ENCODE measurements at places on chromosomes 5 and 9.

GRCh38 chr5:150122536-150123481, 32.8 kb downstream of the PDGFRB start:
- no peak for DNase-seq

GRCh38 chr5:587403-587802, 24.7 kb upstream of the CEP72 start:
- no peak for DNase-seq

GRCh38 chr5:149832636-149833035, 102.5 kb downstream of the PPARGC1B start:
- DNase-seq = no peak

DNA sequence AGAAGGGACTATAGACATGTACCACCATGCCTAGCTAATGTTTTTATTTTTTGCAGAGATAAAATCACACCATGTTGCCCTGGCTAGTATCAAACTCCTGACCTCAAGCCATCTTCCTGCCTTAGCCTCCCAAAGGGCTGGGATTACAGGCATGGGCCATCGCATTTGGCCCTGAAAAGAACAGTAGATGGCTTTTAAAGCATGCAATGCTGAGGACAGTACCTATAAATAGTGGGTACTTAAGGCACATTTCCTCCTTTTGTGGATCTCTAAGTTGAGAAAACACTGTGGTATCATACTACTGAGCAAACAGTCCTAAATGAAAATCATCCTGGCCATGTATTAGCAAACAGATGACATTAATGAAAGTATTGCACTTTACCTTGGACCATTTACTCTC, 119.4 kb downstream of the TTC39B start:
- no peak for DNase-seq

DNA sequence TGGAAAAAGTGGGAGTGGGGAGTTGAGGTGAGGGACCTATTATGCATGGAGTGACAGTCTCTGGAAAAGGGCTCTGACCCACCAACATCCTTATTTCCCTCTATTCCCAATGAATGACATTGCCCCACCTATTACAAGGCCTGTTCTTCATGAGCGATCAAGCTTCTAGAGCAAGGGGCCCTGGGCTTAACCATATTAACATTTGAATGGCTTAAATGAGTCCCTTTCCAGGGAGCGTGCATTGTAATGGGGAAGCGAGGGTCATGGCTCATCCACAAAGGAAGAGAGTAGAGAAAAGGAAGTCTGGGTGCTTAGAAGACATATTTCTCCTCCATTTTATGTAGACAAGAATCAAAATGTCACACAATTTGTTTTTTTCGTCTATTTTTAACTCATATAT, 255.5 kb downstream of the CAAP1 start:
- DNase-seq = no peak

DNA sequence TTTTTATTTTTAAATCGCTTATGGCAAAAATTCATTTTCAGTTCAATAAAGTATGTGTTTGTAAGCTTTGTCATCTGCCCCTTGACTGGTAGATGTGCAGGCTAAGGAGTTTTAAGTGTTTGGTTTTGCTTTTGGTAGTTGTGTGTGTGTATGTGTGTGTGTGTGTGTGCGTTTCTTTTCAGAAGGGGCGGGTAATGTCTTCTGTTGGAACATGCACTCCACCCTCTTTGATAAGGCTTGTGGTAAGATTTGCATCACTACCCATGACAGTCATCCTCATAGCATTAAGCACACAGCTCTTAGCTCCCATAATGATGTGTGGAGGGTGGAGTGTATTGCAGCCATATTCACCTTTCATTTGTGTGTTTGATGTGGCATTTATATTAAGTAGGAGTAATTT, 92.1 kb upstream of the FSD1L start:
- no peak for DNase-seq

GRCh38 chr5:60613826-60614225, 86.1 kb downstream of the DEPDC1B start:
- no peak for DNase-seq

- no peak for DNase-seq
Measured at GRCh38 chr9:118990949-118991348, 378.3 kb downstream of the BRINP1 start.

DNA sequence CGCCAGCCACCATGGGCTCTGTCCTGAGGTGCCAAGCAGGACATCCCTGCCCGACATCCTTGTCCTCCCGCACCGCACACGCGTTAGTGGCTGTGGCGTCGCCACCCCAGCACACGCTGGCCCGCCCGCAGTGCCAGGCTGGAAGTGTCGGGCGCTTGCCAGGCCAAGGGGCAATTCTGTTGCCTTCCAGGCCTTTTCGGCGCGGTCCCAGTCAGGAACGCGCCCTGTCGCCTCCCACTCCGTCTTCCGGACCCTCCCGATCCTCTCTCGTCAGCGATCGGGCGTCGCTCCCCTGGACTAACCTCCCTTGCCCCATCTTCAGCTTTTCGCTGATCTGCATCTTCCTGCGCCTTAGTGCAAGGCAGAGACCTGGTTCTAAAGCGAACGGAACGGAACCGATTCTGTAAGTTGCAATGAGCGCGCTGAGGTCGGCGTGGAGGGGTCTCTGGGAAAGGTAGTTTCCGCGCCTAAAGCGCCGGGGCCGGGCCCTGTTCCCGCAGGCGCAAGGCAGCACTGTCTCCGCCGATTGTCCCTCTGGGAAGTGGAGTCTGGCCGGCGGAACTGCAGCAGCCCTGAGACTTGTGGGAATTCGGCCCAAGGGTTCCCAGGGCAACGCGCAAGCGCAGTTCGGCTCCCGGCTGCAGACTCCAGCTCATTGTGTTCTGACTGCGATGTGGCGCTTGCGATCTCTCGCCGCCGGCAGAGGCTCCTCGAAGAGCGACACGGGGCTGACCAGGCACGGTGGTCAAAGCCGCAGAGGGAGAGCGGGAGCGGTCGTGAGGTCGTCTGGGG, at the start of gene ZNF454:
TSS of gene ZNF454 (plus strand) at position 630 of the 792 bp plus-strand sequence. CDS start 1,594 bp downstream, outside the sequence.
- DNase-seq = no peak

- peak; percentile 49 for DNase-seq
Measured at GRCh38 chr9:134028575-134029247, 3.4 kb downstream of the BRD3OS start.

DNA sequence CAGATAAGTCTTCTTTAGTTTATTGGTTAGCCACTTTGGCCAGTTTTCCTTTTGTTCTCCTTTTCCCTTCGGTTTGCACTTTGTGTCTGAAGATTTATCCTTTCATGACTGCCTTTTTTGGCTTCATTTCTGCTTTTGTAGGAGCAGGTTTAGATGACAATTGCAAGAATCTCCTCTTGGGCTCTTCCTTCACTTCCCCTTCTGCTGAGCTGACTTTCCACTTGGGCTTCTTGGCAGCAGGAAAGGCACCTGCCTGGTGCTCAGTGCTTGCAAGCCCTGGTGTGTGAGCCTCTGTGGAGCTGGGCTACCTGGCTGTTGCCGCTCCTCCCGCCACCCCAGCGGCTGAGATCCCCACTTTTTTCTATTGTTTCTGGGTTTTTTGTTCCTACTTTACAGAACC, 7.3 kb downstream of the CCDC112 start:
- DNase-seq = no peak

DNA sequence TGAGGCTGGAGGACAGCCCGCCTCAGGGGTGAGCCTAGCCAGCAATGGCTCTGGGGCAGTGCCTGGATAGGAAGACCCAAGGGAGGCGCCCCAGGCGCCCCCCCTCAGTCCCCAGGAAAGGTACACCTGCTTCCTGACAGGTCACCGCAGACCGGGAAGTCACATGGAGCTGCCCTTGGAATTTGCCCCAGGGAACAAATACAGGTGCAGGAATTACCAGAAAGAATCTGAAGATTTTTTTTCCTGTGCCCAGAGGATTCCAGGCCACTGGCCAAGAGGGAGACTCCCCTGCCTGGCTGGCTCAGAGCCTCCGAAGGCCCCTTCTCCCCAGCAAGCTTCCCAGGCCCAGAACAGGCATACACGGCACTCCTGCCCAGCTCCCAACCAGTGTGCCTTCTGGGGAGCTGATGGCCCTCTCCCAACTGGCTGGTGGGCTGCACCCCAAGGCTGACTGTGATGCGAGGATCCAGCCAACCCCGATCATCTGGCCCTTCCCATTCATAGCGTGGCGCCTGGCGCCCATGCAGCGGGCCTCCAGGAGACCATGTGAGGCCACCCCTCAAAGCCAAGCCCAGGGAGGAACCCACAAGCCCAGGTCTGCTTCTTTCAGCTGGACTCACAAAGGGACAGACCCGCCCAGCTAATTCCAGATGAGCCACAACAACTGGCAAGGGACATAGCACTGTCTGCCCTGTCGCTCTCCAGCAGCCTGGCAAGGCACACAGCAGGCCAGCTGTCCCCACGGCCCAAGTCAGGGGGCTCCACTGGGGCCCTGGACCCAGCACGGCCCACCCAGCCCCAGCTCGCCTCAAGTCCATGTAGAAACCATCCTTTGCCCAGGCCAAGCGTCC, 2.3 kb downstream of the TPRN start:
- DNase-seq = peak; percentile 79

DNA sequence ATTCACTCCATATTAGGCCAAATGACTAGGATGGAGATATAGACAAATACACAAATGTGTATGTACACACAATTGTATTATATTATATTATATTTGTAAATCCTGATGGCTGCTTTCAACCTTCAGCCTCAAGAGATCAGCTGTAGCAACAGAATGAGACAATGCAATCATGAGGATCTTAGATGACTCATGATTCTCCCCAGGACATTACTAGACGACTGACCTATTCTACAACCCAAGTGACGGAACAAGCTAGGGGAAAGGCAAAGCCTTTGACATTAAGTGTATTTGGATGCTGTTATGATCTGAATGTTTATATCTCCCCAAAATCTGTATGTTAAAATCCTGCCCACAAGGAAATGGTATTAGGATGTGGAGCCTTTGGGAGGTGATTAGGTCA, 66.5 kb downstream of the COX7C start:
- no peak for DNase-seq

DNA sequence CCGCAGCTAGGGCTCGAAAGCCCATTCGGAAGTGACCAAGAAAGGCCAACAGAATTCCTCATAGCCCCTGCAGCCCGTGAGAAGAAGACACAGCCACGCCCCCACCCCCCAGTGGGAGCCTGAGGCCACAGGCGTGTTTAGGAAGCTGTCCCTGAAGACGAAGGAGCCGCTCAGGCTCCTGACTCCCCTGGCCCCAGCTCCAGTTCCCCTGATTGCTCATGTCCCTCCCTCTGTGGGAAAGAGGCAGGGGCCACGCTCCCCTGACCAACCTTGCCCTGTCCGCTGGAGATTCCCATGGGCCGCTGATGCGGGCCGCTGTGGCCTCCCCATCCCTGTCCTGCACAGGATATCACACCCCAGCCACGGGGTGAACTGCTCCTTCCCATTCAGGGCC, 13.6 kb downstream of the ROPN1L start:
- DNase-seq = peak; percentile 80

GRCh38 chr5:94707359-94707758, 88.9 kb downstream of the SLF1 start:
- DNase-seq = no peak

GRCh38 chr5:174402222-174402812, 322.1 kb upstream of the MSX2 start:
- DNase-seq = peak; percentile 72

DNA sequence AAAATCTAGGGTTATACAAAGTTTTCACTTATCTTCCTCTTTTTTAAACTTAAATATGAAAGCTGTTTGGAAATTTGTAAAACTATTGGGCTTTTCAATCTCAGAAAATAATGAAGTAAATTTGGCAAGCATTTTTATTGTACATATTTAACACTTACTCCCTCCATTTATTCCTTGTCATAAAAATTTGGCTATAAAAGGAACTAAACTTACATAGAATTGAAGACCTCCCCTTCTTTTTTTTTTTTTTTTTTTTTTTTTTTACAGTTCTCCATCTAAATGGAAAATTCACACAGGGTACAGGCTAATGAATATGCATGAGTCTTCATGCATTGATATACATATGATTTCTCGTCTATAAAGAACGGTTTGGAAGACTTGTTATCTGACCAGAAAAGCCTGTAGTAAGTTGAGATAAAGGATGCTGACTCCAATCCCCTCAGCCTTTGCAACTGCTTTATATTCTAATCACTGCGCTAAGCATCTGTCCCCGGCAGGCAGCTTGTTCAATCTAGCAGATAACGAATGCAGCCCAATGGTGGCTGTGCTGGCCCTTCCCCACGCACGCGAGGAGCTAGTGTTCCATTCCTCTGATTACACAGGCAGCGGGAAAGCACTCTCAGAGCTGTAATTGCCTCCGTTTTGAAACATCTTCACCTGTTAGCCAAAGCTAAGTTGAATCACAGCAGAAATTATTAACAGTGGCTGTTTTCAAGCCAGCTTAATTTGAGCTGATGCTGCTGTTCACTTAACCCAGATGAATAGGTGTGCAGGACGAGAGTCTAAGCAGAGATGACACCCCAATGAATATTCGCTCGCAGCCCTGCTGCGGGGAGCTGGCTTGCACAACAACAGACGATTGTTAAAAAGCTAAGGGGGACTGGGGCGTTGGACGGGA, 453.8 kb upstream of the ZNF608 start:
- DNase-seq = no peak

DNA sequence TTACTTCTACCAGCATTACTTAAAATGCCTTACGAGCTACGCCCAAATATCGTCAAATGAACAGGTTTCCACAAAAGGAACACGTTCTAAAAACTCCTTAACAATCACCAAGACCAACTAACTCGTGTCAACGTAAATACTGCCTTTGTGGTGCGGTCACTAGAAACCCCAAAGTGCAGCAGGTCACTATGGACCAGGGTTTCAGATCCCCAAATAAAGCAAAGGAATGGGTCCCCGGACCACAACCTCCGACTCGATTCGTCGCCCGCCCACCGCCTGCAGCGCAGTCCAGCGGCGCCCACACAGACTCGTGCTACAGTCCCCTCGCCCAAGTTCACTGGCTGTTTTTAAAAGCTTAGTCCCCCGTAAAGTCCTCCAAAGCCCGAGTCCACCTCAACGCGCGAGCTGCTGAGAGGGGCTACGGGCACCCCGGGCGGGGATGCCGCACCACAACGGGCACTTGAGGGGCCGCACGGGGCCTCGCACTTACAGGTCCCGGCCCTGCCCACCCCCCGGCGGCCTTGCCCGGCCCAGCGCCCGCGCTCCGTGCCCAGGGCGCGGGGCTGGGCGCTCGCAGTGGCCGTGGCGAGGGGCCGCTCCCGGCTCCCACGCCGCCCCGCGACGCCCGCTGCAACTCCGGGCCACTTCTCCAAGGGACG, 1.1 kb downstream of the NFIB start:
- peak; percentile 68 for DNase-seq

DNA sequence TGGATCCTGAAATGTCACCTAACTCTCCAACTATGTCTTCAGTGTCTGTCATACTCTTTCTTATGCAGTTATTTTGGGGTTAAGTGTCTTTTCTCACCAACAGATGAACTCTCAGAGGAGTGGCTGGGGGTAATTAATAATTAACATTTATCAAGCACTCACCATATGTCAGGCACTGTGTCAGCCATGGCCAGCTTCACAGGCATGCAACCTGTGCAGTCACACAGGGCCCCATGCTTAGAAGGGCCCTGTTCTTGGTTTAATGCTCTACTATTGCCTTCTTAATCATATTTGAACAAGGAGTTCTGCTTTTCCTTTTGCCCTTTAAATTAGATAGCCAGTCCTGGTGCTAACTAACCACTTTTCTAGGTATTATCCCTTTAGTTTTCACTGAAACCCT, 3.4 kb upstream of the GRPEL2 start:
- no peak for DNase-seq

DNA sequence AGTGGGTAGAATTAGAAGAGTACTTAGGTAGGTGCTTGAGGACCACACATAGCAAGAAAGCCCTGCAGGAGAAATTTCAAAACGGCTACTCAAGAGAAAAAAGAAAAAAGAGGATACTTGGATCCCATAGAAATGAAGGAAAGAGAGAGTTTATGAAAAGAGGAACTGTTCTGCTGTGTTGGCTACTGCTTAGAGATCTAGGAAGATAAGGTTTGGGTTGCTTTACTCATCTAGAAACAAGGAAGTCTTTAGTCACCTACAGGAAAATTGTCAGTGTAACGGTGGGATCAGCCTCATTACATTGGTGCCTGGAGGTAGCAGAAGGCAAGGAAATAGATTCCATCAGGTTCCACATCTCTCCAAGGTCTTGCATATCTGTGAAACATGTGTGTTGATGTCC, 14.8 kb upstream of the C5orf46 start:
- no peak for DNase-seq

Measured in islet precursor cell (in vitro differentiated cells).